HCT116 (cell line): ENCODE measurements at places on chromosomes 7 and 10. TPM values are rescaled to one million over a fixed set of nuclear protein-coding genes. Genes with fewer than 3 reads are reported as not detected.

- no peaks in the 10 kb centered on the region for H3K36me3 ChIP-seq
- H3K27ac ChIP-seq = no peak overlapping the region
- H3K27me3 ChIP-seq = no peaks in the 10 kb centered on the region
- peaks cover 4% of the 10 kb centered on the region; the same call in 1 of the 2 replicates for H3K4me1 ChIP-seq
These were observed 176.0 kb downstream of the SKAP2 start for GRCh38 chr7:26688388-26688787.

- no peak overlapping the region for H3K4me3 ChIP-seq
- no peaks in the 10 kb centered on the region for H3K27me3 ChIP-seq
- peaks cover 60% of the 10 kb centered on the region for H3K4me1 ChIP-seq
- no peak for DNase-seq
These were observed 41.1 kb upstream of the DUSP5 start for GRCh38 chr10:110456523-110457091.

GRCh38 chr10:116237970-116238369 lies 35.0 kb downstream of the GFRA1 start:
- H3K27ac ChIP-seq = no peak overlapping the region
- H3K4me3 ChIP-seq = no peak overlapping the region
- DNase-seq = no peak
- H3K36me3 ChIP-seq = no peaks in the 10 kb centered on the region
- no peaks in the 10 kb centered on the region for H3K4me1 ChIP-seq

- no peak overlapping the region for H3K27ac ChIP-seq
- no peaks in the 10 kb centered on the region for H3K4me1 ChIP-seq
- H3K36me3 ChIP-seq = no peaks in the 10 kb centered on the region
- no peaks in the 10 kb centered on the region for H3K27me3 ChIP-seq
- no peak overlapping the region for H3K4me3 ChIP-seq
These were observed 134.9 kb upstream of the SAMD8 start for GRCh38 chr10:74976565-74976964.

The TECTB gene
- 0.07 TPM for total RNA-seq
